SW480 (cell line): ENCODE measurements at places on chromosomes 7 and 10.
A peak's percentile ranks its signal among the peaks of the same experiment; 100 is the strongest.

DNA sequence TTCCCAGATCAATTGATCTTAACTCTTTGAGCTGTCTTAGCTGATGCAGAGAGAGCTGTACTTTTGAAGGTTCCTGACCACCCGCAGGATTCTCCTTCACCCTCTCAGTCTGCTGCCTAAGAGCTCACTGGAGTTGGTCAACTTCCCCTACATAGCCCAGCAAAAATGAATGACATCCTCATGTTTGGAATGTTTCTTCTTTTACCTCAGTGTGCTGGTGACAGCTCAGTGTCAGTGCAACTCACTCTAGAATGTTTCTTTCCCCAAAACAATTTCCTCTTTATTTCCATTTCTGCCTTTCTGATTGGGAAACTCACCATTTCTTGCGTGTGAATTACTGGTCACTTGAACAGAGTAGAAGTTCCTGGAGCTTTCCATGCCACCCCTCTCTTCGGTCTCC lies 48.7 kb downstream of the LSMEM1 start:
- DNase-seq: no peak

DNA sequence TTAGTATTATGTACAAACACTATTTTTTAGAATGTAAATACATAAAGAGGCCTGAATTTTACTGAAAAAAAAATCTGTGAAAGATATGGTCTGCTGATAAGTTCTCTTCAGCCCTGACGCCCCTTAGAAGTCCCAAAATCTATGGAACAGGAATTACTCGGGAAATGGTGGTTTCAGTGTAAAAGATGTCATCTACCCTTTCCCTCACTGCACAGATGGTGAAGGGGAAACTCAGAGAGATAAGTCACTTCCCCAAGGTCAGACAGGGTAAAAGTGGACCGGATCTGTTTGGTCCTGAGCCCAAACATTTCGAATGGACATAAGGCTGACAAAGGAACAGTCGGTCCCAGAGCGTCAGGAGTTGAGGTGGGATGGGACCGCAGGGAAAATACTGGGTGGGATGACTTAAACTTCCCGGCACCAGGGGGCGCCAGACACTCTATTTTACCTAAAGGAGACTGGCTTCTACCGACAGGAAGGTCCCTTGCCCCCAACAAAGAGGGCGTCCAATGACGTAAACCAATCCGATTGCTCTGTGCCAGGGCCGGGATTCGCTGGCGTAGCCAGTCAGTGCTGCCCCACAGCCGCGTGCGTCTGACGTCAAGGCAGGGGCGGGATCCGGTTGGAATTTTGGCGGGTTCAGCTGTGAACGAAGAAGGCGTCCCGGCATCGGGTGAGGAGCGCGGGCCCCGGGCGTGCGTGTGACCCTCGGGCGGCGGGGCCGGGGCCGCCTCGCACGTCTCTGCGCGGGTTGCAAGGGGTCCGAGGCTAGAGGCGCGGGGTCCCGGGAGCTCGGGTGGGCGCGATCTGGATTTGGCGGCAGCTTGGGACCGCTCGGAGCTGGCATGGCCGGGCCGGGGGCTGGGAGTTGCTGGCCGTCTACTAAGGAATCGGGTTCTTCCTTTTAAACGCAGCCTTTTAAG lies at the start of gene MCM10:
MCM10 (plus strand) TSS at position 625 of the 923 bp plus-strand sequence. CDS start 2,645 bp downstream, outside the sequence.
- DNase-seq: peak; percentile 99

- DNase-seq: no peak
These were observed 46.7 kb downstream of the AFAP1L2 start for GRCh38 chr10:114357515-114357996.

- peak; percentile 83 for DNase-seq
These were observed 485.1 kb downstream of the SEMA3D start for GRCh38 chr7:84701524-84702306.

- DNase-seq: no peak
These were observed 227.2 kb upstream of the KIAA1217 start for GRCh38 chr10:23981520-23982309.

GRCh38 chr7:9681284-9681683 lies 1247.9 kb downstream of the NXPH1 start:
- no peak for DNase-seq

DNA sequence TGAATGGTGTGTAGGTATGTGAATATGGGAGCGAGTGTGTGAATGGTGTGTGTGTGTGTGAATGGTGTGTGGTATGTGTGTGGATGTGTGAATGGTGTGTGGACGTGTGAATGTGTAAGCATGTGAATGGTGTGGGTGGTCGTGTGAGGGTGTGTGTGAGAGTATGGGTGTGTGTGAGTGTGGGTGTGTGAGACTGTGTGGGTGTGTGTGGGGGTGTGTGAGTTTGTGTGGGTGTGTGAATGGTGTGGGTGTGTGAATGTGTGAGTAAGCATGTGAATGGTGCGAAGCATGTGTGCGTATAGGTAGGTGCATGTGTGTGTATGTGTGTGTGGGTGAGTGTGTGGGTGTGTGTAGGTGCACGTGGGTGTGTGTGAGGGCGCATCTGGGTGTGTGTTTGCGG lies 160.7 kb upstream of the COBL start:
- DNase-seq: no peak
